ENCODE measurements at places on chromosomes 1 and 21.
A peak's percentile ranks its signal among the peaks of the same experiment; 100 is the strongest.

DNA sequence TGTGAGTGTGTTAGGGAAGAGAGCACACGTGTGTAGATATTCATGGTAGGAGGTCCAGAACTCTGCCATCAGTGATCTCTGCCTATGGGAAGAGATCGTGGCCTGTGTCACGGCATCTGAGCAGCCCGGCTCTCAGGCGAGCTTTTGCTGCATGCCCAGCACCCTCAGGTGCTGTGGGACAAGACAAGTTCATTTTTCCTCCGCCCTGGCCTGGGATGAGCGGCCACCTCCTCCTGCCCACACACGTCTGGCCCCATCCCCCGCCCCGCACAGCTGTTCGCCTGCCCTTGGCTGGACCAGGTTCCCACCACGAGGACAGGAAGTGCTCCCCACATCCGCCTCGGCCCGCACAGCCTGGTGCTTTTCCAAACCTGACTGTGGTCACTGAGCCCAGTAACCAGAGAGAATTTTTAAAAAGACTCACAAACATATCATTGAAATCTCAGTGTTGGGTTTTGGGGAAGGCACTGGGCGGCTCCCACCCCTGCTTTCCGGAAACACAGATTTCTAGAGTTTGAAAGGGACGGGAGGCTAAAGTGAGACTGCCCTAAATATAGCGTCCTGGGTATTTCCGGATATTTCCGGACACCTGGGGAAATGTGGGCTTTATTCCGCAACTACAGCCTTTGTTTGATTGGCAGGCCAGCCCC, 18.0 kb downstream of the BMP8A start:
- no peak overlapping the region for H3K27ac ChIP-seq
- H3K36me3 ChIP-seq: no peaks in the 10 kb centered on the region
- no peaks in the 10 kb centered on the region for H3K27me3 ChIP-seq
- no peak overlapping the region for H3K4me3 ChIP-seq

GRCh38 chr1:159056069-159056698, 20.4 kb downstream of the AIM2 start:
- H3K4me3 ChIP-seq: no peak overlapping the region
- H3K4me1 ChIP-seq: no peaks in the 10 kb centered on the region
- no peaks in the 10 kb centered on the region for H3K36me3 ChIP-seq
- no peak for DNase-seq

DNA sequence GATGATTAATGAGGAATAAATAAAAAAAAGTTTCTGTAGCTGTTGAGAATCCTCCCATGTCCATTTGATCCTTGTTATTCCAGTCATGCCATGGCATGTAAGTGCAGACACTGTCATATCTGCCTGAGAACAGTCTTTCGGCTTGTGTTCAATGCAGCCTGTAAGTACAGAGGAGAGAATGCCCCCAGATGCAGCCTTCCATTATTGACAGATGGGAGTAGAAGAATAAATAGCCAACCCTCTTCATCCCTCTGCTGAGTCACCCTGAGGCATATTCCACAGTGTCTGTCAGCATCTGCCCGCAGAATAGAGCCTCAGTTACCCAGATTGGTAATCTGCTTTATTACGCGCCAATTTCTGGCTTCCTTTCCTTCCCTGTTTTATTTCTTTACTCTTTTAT, 139.4 kb downstream of the LRRC7 start:
- no peak for DNase-seq
- no peaks in the 10 kb centered on the region for H3K27me3 ChIP-seq
- no peak overlapping the region for H3K27ac ChIP-seq
- H3K36me3 ChIP-seq: no peaks in the 10 kb centered on the region
- H3K4me1 ChIP-seq: peaks cover 6% of the 10 kb centered on the region

- peaks cover 10% of the 10 kb centered on the region for H3K4me1 ChIP-seq
- H3K27me3 ChIP-seq: no peaks in the 10 kb centered on the region
- no peak overlapping the region for H3K4me3 ChIP-seq
- no peak for DNase-seq
- no peak overlapping the region for H3K27ac ChIP-seq
- H3K36me3 ChIP-seq: no peaks in the 10 kb centered on the region
Observed at GRCh38 chr1:92752719-92753118, 32.2 kb downstream of the EVI5 start.

DNA sequence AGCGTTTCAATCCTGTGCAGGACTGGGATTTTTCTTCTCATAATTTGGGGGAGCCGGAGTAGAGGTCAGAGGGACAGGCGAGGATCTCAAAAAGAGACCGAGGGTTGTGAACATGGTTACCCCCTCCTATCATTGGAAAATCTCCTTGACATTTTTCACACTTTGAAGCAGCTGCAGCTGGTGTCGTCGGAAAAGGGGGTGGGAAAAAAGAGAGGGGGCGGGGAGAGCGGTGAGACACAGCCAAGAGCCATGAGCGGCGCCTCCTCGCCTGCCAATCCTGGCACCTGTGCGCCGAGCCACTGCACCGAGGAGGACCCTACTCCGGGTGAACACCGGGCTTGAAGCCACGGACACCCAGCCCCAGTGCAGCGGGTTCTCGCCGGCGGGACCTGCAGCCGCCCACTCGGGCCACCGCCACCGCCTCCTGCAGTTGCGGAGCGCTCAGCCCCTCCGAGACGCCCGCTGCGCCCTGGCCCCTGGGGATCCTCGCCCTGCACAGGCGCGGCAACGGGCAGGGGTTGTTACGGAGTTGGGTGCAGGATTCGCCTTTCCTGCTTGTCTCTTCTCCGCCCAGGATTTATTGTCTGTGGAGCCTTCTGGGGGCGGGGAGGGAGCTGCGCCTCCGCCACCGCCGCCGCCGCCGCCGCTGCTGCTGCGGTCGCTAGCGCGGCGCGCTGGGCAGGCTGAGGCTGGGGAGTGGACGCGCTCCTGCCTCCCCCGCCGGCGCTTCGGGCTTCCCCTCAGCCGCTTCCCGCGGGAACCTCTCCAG, at the start of gene LRRC7:
Gene LRRC7 (plus strand): TSS at position 271 of the 769 bp plus-strand sequence. CDS start 718 bp downstream, outside the sequence.
- no peak for DNase-seq
- peaks cover 7% of the 10 kb centered on the region for H3K4me1 ChIP-seq
- no peaks in the 10 kb centered on the region for H3K36me3 ChIP-seq
- no peaks in the 10 kb centered on the region for H3K27me3 ChIP-seq

DNA sequence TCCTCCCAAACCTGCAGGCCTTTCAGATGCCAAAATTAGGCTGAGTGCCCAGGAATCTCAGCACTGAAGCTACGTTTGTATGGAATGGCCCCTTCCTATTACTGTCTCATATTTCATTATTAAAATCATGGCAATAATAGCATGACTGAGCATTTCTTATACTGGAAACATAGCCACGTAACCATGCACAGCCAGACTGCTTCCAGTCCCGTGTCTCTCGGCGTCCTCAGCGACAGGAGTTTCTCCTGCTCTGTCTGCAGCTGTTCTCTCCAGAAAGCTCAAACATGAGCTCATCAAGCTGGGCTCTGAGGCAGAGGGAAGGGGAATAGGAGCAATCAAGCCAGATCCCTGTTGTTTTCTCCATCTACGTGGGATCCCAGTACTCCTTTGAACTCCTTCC, 104.0 kb downstream of the CDC7 start:
- no peaks in the 10 kb centered on the region for H3K27me3 ChIP-seq
- no peak overlapping the region for H3K4me3 ChIP-seq
- H3K4me1 ChIP-seq: peaks cover 12% of the 10 kb centered on the region
- H3K36me3 ChIP-seq: no peaks in the 10 kb centered on the region
- H3K27ac ChIP-seq: peak overlapping the region; percentile 29
- DNase-seq: no peak

- no peak for DNase-seq
- no peaks in the 10 kb centered on the region for H3K4me1 ChIP-seq
- H3K4me3 ChIP-seq: no peak overlapping the region
- no peak overlapping the region for H3K27ac ChIP-seq
- H3K27me3 ChIP-seq: no peaks in the 10 kb centered on the region
- H3K36me3 ChIP-seq: no peaks in the 10 kb centered on the region
Observed at GRCh38 chr1:110798691-110799256, 74.2 kb upstream of the CD53 start.

- no peak for DNase-seq
- H3K4me1 ChIP-seq: peaks cover 5% of the 10 kb centered on the region
- no peak overlapping the region for H3K27ac ChIP-seq
- no peak overlapping the region for H3K4me3 ChIP-seq
Observed at GRCh38 chr1:183048087-183049085, 25.2 kb downstream of the LAMC1 start.

DNA sequence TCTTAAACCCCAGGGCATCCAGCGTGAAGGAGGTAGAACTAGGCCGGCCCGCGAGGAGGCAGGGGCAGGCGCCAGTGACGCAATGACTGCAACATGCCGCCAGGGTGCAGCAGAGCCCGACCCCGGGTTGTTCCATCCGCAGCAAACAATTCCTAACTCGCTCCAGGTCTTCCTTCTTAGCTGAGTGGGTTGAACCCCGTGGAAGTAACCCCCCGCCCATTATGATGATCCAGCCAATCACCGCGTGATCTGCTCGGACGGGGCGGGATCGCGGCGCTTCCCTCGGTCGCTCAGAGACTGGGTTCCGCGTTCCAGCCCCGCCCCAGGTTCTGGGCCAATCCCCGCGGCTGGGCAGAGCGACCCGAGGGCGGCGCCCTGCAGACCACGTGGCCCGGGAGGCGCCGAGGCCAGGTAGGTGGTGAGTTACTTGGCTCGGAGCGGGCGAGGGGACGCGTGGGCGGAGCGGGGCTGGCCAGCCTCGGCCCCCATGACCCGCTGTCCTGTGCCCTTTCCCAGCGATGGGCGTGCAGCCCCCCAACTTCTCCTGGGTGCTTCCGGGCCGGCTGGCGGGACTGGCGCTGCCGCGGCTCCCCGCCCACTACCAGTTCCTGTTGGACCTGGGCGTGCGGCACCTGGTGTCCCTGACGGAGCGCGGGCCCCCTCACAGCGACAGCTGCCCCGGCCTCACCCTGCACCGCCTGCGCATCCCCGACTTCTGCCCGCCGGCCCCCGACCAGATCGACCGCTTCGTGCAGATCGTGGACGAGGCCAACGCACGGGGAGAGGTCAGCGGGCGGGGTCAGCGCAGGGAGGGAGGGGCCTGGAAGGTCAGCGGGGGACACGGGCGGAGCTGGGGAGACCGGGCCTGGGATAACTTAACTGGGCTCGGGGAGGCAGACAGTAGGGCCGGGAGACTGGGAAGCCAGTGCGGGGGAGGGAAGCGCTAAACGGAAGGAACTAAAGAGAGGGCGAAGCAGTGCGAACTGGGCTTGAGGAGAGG, at the start of gene DUSP23:
Gene DUSP23 (plus strand): TSS at position 380 of the 1,000 bp plus-strand sequence. CDS start 139 bp downstream, at position 519.
- H3K4me3 ChIP-seq: peak within 1 kb of the TSS; percentile 68
- DNase-seq: peak; percentile 98
- peak within 1 kb of the TSS; percentile 75 for H3K27ac ChIP-seq
- H3K36me3 ChIP-seq: no peaks in the 10 kb centered on the region

DNA sequence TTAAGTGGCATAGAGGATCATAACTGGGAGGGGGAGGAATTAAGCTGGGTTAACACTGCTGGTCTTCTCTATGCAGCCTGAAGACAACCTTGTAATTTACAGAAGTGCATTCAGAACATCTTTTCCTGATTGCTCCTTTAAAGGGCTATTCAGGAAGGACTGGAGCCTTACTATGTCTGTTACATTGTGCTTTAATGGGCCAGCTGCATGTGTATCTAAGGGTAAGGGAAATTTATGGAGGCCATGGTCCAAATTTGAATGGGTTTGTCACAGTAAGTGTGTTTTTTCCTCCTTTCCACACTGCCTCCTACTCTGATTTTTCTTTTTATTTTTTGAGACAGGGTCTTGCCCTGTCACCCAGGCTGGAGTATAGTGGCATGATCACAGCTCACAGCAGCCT, 19.6 kb downstream of the C1orf21 start:
- DNase-seq: no peak
- H3K4me1 ChIP-seq: peaks cover 7% of the 10 kb centered on the region
- H3K4me3 ChIP-seq: no peak overlapping the region
- H3K27me3 ChIP-seq: no peaks in the 10 kb centered on the region
- no peaks in the 10 kb centered on the region for H3K36me3 ChIP-seq

DNA sequence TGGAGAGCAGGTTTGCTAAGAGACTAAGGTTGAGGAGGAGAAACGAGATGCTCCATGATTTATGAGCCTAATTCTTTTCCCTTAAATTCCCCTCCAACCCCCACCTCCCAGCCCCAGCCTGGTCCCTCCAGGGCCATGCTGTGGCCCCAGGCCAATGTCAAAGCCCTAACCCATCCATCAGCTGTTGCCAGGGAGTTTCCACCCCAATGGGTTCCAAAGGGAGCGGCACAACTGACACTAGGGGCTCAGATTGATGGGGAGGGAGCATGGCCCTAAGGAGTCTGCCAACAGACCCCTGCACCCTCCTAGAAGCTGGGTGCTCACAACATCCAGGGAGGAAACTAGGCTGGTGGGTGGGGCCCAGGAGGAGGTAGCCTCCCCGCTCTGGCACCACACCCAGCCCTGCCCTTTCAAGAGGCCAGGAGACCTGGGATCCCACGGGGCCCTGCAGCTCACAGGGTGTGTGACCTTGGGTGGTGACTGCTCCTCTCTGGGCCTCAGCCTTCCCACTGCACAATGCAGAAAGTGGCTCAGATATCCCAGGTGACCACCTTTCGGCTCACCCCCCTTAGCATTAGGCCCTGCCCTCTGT, 12.9 kb downstream of the AHDC1 start:
- H3K4me3 ChIP-seq: no peak overlapping the region
- no peaks in the 10 kb centered on the region for H3K36me3 ChIP-seq
- peak overlapping the region; percentile 71 for H3K27ac ChIP-seq
- peak; percentile 32 for DNase-seq

DNA sequence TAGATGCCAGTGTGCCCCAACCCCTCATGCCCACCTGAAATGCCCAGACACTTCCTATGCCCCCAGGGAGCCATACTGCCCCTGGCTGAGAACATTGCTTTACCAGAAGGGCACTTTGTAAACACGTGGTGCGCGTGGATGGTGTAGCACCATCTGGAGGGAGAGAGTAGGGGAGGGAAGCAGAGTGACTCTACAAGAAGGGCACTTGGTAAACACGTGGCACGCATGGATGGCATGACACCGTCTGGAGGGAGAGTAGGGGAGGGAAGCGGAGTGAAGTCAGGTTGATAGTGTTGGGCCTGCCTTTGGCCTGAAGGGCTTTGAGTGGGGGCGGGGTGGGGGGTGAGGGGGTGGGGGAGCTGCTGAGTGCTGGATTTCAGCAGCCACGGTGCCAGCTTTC, 324.0 kb upstream of the VAMP3 start:
- H3K27ac ChIP-seq: no peak overlapping the region
- no peaks in the 10 kb centered on the region for H3K27me3 ChIP-seq
- no peak overlapping the region for H3K4me3 ChIP-seq
- DNase-seq: no peak

DNA sequence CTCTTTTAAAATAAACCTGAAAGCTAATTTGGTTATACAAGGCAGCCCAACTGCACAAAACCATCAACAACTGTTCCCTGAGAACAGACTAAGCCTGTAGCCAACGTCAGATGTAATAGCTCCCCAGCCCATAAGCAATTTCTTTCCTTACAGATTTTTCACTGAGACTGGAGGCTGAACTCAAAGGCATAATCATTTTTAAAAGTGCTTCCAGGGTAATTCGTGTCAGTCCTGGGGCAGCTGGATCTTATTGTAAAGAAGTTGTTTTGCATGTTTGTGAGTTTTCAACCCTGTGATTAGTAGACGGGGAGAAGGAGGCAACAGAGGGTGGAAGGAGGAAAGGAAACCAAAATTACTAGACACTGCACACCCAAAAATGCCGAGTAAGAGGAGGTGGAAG, 3.2 kb downstream of the DPT start:
- H3K27me3 ChIP-seq: no peaks in the 10 kb centered on the region
- H3K36me3 ChIP-seq: no peaks in the 10 kb centered on the region
- peaks cover 13% of the 10 kb centered on the region for H3K4me1 ChIP-seq
- no peak for DNase-seq
- H3K27ac ChIP-seq: no peak overlapping the region
